ENCODE measurements at places on chromosomes 16 and 17. TPM values are rescaled to one million over a fixed set of nuclear protein-coding genes. Genes with fewer than 3 reads are reported as not detected.
A peak's percentile ranks its signal among the peaks of the same experiment; 100 is the strongest.

Gene NACA2
- total RNA-seq: not detected

DNA sequence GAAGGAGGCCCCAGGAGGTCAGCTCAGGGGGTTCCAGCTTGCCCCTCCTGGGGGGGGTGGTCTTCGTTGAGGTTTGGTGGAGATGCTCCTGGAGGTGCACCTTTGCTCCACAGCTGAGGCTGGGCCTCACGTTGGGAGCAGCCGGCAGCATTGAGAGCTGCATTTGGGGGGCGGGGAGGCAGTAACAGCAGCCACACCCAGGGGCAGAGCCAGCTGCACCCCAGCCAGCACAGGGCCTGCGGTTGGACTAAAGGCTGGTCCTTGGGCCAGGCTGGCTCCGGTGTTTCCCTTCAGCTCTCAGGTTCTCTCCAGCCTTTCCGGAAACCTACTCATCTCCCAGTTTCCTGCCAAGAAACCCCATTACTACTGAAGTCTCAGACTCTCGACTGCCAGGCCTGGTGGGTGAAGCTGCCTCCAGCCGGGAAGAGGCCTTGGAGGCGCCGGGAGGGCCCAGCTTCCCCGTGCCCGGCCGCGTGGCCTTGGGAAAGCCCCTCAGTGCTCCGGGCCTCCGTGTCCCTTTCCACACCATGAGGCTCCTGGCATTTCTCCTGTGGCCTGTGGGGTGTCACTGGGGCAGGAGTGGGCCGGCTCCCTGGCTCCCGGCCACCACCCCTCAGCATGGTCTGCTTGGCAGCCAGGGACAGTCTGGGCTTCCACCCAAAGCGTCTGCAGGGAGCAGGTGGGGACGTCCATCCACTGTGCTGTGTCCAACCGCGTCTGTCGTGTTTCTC lies 14.0 kb upstream of the BAIAP2 start:
- DNase-seq: no peak

- DNase-seq: peak; percentile 9
These were observed 56.1 kb downstream of the ESRP2 start for GRCh38 chr16:68179855-68180254.

Gene COPZ2
- 11.7 TPM for total RNA-seq

Gene KCTD19
- 7.9 TPM for total RNA-seq

Measured in activated T-cell treated with anti-CD3 and anti-CD28 coated beads, Interleukin-2, amount 50 U/mL, for 72 hours (primary cell).